ENCODE measurements at places on chromosomes 6 and 20.

GRCh38 chr20:1362484-1362883 is 30.4 kb downstream of the FKBP1A start:
- no peak for DNase-seq

- peak; percentile 44 for DNase-seq
These were observed 103.0 kb downstream of the EDN3 start for GRCh38 chr20:59403261-59403961.

DNA sequence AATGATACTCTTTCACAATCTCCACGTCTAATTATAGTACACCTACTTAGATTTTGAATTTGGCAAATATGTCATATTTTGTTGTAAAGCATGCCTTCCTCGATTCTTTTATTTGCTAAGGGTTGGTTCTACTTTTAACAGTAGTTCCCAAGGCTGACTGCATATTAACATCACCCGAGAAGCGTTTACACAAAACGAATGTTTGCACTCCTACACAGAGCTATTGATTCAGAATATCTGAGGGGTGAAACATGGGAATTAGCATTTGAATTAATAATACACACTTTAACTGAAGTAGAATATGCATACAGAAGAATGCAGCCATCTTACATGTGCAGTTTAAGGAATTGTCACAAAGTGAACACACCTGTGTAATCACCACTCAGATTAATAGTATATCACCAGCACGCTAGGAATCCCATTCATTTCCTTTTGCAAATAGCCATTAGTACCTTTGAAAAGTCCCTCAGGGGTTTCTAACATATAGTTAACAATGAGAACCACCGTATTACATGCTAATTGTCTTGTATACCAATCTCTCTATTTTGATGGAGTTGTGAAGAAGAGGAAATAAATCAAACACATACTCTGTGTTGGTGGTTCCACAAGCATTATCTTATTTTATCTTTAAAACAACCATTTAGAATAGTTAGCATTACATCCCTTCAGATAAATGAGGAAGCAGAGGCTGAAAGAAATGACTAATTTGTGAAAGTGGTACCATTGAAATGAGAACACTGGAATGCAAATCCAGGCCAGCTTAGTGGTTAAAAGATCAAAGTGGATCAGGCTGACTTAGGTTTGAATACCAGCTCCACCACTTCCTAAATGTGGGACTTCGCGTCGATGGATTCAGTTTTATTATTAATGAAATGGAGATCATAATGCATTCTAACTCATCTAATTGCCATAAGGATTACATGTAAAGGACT is 317.6 kb downstream of the HDGFL1 start:
- no peak for DNase-seq

GRCh38 chr20:13384132-13384531 is 163.1 kb downstream of the ISM1 start:
- no peak for DNase-seq

DNA sequence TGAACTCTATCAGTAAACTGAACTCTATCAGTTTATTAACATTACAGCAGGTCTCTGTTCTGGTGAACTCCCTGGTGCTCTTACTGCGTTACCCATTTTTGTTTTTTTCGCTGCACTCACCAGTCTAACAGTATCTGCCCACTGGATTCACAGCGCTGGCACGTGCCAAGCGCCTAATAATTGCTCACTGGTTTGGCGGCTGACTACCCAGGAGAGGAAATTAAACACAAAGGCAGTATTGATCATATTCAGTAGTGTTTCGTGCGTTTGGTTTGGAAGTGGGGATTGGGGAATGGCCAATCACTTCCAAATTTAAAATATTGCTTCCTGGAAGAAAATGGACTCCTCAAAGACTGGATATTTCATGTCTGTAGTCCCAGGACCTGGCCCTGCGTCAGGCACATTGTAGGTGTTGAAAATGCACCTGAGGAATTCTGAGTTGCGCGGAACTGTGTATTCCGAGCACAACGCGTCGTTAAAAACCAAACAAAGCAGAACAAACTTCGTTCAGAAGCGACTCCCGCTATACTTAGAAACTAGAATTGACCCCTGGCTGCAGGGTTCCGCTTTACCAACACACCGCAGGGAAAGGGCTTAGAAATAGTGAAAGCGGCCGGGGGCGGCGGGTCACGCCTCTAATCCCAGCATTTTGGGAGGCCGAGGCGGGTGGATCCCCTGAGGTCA is 1.1 kb upstream of the RPS12 start:
- DNase-seq: peak; percentile 35

GRCh38 chr6:475314-475713 is 83.8 kb downstream of the IRF4 start:
- DNase-seq: no peak

- no peak for DNase-seq
These were observed 1.1 kb upstream of the SIM1 start for GRCh38 chr6:100465701-100466409.

DNA sequence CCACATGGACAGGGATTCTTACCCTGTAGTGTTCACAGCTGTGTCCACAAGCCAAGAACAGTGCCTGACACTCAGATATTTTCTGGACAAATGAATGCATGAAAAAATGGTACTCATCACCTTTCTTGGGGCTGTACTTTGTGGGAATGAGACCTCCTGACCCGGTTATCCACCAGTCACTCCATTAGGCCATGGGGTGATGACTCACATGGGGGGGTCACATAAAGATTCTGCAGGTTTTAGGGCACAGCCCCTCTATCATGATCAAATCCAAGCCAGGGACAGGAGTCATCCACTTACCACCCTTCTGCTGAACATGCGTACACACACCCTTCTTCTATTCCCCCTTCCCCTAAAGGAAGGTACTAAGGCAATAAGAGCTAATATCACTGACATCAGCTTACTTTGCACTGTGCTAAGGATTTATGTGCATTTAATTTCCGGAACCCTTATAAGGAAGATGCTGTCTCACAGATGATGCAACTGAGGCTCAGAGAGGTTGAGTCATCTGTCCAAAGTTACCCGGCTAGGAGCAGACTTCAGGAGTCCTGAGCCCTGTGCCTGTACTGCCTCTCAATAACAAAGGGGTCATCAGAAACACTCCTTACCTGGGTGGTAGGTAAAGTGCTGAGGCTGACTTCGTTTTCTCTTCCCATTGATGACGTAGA is 107.8 kb downstream of the NFATC2 start:
- DNase-seq: no peak
